ENCODE measurements at places on chromosomes 11 and 22. TPM values are rescaled to one million over a fixed set of nuclear protein-coding genes. Genes with fewer than 3 reads are reported as not detected.

GRCh38 chr11:24478718-24479117 lies 18.1 kb upstream of the LUZP2 start:
- DNase-seq: no peak

DNA sequence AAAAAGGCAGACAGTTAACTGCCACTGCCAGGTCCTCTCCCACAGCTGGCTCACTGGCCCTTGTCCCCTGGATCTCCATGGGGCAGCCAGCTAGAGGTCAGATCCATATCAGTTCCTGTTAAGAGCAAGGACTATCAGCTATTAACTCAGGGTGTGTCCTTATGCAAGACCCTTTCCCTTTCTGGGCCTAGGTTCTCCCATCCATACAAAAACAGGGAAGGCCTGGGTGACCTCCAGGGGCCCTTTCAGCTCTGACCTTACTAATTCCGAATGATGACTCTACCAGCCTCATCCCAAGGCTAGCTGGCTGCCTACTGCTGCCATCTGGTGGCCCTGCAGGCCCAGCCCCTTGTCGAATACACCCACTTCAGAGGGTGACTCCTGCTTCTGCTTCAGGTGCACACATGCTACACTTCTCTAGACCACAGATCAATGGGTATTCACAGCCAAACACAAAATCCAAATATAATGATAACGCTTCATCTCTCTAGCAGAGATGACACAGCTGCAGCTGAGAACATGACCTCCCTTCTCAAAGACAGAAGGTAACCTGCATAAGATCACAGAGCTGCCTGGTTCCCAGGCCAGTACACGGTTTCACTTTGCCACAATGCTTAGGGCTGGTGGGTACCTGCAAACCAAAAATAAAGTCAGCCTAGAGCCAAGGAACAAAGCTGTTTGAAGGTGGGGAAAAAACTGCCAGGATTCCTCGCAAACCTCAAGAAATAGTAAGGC lies 34.1 kb downstream of the SERGEF start:
- peak; percentile 45 for DNase-seq

DNA sequence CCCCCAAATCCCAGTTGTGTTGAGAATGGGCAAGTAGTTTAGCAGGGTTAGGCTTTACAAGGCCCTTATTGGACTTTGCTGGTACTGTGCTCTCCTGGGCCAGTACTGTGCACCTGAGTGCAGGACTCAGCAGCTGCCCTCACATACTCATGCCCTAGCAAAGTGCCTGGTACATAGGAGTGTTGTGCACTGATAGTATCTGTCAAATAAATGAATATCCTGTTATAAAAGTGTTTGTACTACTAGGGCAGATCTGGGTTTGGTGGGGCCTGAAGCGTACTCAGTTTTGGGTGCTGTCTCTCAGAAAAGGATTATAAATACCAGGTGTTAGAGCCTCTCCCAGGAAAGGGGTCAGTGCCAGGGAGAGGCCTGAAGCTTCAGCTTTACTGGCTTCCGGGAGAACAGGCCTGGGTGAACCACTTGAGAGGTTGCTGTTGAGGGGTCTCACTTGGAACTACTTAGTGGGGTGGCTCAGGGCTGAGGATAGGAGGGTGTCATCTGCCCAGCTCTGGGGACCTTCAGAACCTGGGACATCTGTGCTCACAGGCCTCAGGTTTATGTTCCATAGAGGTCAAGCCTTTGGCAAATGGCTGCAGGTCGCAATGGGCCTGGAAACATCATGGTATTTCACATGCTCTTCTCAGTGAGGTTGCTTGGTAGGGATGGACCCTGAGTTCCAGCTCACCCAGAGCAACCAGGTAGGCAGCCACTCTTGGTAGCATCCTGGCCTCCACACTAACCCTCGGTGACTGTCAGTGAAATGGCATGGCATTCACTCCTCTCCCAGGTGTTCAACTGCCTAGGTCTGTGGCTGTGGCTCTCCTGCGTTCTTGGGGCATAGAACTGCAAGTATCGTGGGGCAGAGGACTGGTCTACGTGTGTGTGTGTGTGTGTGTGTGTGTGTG lies 106.1 kb downstream of the ZBTB16 start:
- no peak for DNase-seq

- DNase-seq: peak; percentile 54
Measured at GRCh38 chr11:44470854-44471253, 94.6 kb upstream of the CD82 start.

- no peak for DNase-seq
Measured at GRCh38 chr11:105152560-105152959, 13.0 kb upstream of the CARD18 start.

- no peak for DNase-seq
Measured at GRCh38 chr11:93972790-93973189, 48.4 kb upstream of the HEPHL1 start.

DNA sequence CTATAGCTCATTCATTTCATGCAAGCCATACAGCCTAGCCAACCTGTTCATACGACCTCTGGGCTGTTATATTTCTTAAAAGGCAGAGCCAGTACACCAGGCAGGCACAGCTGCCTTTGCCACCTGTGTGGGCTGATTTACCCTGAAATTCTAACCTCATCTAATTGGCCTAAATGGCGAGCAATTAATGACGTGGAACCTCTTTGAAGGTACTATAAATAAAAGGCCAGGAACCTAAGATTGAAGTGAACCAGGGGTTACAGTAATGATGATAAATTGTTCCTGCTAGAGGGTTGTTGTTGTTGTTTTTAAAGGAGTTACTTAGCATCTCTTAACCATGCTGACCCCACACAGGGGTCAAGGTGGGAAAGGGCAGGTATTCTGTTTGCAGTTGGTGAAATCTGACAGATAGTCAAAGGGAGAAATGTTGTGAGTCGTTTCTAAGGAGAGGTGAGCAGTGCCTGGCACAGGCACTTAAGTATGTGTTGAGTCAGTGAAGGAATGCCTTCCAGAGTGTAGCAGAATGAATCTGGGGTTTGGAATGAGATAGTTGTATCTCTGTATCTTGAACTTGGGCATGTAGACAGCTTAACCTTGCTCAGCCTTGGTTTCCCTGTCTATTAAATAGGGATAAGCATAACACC lies 213.5 kb upstream of the NAV2 start:
- DNase-seq: no peak

GRCh38 chr11:12914400-12914912 lies 94.7 kb upstream of the RASSF10 start:
- peak; percentile 82 for DNase-seq

Gene TIRAP
- total RNA-seq: 6.1 TPM

Gene GPR152
- not detected for total RNA-seq

Gene FERMT3
- total RNA-seq: 71.5 TPM

Gene PAMR1
- 7.2 TPM for total RNA-seq

Gene MMP3
- total RNA-seq: not detected

Gene ATG2A
- 21.8 TPM for total RNA-seq

Measured in heart left ventricle (tissue), 16 donors.